ENCODE measurements at places on chromosomes 2 and 18. TPM values are rescaled to one million over a fixed set of nuclear protein-coding genes. Genes with fewer than 3 reads are reported as not detected.

Gene MBOAT2
- total RNA-seq: 50.7 TPM

Gene TUBA4B
- total RNA-seq: not detected

Gene UGT1A4
- total RNA-seq: not detected

Gene TUBA3E
- total RNA-seq: not detected

Gene TWIST2
- total RNA-seq: 123 TPM

Gene CRYBA2
- total RNA-seq: not detected

Gene STAT4
- total RNA-seq: 0.75 TPM
